Putamen (tissue), 1 donor: ENCODE measurements at places on chromosomes 11 and 22.

- DNase-seq: peak; percentile 95
Observed at GRCh38 chr22:38033522-38034277, 23.5 kb upstream of the PICK1 start.

DNA sequence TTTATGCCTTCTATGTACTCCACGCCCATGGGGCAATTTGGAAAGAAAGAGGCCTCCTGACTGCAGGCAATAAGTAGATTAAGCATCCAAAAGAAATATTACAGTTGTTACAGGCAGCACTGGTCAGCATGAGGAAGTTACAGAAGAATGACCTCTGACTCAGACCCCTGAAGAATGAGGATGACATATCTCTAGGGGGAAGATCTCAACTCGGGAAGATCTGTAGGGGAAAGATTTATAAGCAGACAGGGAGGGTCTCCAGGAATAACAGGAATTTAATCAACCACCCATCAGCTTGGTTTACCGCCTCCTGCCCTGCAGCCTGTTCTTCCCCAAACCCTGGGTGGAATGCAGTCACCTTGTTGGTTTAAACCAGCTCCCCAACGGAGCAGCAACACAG lies 58.0 kb downstream of the RCN1 start:
- no peak for DNase-seq

DNA sequence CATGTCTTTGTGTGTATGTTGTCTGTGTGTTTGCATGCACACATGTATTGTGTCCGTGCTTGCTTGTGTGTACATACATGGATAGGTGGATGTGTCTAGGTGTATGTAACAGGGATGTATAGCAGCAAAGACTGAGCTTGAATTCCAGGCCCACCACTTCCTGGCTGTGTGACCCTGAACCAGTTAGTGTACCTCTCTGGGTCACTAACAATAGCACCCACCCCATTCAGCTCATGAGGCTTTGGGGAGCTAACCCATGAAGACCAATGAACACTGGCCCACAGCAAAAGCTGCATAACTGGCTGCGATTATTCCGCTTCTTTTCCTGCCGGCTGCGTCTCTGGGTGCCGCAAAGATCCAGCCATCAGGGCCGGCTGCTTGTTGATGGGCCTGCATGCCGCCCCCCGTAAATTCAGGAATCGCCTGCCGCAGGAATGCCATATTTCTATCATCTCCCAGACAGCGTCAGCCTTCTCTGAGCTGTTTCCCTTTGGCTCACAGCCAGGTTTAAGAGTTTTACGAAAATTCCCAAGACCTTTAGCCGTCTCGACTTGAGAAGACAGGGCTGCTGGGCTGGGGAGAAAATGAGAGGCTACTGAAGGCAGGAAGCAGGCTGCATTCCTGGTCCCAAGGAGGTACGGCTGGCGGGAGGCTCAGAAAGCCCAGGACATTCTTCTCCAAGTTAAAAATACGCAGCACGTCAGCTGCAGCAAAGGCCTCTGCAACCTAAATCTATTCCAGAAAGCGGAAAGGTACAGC lies 224.6 kb downstream of the MN1 start:
- DNase-seq: no peak

DNA sequence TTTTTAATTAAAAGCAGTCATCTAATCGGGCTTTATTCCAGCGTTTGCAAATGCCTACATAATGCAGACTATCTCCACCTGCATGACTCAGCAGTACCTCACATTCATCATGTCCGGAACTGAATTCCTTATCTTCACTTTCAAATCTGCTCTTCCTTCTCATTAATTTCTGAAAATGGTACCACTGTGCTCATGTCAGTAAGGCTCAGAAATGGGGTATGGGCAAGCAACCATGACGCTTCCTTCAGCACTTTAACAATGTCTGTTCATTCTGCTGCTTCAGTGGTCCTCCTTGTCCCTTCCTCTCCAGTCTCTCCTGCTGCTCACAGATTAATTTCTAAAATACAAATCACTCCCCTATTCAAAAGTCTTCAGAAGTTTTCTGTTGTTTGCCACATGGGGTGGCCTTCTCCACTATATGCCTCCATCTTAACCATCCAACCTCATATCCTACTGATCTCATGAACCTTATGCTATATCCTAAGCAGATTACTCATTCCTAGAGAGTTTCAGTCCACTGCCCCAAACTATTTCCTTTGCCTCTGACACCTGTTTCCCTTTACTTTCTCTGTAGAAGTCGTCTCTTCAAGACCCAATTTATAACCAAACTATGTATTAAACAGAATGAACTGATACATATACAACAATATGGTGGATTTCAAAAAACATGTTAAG lies 7.0 kb downstream of the GTF2H1 start:
- no peak for DNase-seq

DNA sequence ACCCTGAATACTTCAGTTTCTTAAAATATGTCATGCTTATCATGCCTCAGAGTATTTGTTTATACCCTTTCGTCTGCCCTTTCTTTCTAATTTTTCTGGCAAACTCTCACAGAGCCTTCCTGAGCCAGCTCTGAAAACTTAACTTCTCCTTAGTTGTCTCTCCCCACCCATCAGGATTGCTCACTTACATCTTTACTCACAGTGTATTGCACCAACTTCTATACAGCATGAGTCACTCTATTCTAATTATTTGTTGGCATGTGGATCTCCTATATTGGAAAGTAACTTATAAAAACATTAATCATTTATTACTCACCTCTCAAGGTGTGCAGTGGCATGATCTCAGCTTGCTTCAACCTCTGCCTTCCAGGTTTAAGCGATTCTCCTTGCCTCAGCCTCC lies 114.9 kb downstream of the FANCF start:
- no peak for DNase-seq

DNA sequence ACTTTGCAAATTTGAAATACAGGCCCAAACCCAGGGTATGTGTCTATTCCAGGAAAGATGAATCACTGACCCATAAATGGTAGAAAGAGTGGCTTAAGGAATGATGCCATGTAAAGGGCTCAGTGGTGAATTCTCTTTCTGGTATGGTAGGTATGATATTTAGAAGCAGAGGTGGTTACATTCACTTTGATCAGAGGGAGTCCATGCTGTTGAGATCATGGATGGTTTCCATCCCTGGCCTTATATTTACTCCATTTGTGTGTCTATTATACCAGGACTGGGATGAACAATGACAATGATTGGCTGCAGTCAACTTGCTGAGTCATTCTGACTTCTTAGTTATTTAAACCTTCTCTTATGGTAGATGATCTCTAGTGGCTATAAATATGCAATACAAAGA lies 419.8 kb upstream of the LRRC4C start:
- DNase-seq: no peak

GRCh38 chr11:70580036-70580805 lies 181.9 kb downstream of the CTTN start:
- DNase-seq: no peak

- DNase-seq: no peak
Observed at GRCh38 chr11:102950622-102951081, 4.9 kb downstream of the MMP13 start.

GRCh38 chr11:14543260-14543659 lies 23.1 kb upstream of the PSMA1 start:
- no peak for DNase-seq

- DNase-seq: no peak
Observed at GRCh38 chr11:107446822-107447431, 10.7 kb downstream of the CWF19L2 start.

DNA sequence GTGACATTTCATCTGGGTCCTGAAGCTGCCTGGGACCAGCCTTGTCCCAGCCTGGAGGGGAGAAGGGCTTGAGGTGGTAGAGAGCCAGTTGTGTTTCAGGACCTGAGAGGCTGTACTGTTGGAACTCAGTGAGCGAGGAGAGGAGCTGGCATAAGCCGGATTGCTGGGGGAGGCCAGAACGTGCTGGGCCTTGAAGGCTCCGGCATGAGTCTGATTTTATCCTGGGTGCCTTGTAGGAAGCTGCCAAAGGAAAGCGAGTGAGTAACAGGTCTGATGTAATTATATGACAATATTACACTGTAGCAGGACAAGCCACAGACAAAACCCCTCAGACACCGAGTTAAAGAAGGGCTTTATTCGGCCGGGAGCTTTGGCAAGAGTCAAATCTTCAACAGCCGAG lies 17.2 kb downstream of the AP2A2 start:
- DNase-seq: no peak

DNA sequence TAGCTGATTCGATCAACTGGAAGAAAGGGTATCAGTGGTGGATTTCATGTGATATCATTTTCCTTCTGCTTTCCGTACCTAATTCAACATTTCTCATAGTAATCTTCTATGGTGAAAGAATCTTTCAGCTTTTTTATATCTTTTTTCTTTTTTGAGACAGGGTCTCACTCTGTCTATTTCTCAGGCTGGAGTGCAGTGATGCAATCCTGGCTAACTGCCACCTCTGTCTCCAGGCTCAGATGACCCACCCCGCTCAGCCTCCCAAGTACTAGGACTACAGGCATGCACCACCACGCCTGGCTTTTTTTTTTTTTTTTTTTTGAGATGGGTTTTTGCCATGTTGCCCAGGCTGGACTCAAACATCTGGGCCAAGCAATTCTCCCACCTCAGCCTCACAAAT lies 18.6 kb upstream of the CHORDC1 start:
- no peak for DNase-seq

GRCh38 chr22:22720201-22720723 lies 75.8 kb downstream of the GGTLC2 start:
- no peak for DNase-seq

- no peak for DNase-seq
Observed at GRCh38 chr11:441418-442274, at the start of gene ANO9. Gene ANO9 (minus strand): TSS chr11:442011. CDS start chr11:441926, 85 bp downstream.

- peak; percentile 40 for DNase-seq
Observed at GRCh38 chr22:50399751-50400331, 56.7 kb downstream of the PPP6R2 start.

GRCh38 chr22:43919106-43919973 lies 4.3 kb upstream of the PNPLA3 start:
- DNase-seq: no peak

DNA sequence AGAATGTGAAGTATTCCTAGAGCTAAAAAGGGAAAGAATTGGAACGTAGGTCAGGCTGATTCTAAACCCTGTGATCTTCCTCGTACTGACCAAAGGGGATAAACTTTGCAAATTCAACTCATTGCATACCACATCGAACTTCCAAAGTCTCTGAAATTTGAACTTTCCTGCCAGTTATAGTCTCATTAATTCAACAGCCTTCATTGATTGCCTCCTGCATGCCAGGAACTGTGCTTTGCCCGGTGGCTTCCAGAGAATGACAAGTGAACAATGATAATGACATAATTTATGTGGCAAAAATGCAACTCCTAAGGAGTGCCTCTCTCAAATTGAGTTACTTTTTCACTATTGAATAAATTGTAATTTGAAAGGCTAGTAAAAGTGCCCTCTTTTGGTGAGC lies 107.7 kb upstream of the LDLRAD3 start:
- no peak for DNase-seq

- DNase-seq: no peak
Observed at GRCh38 chr11:84817998-84818397, 809.1 kb downstream of the DLG2 start.

DNA sequence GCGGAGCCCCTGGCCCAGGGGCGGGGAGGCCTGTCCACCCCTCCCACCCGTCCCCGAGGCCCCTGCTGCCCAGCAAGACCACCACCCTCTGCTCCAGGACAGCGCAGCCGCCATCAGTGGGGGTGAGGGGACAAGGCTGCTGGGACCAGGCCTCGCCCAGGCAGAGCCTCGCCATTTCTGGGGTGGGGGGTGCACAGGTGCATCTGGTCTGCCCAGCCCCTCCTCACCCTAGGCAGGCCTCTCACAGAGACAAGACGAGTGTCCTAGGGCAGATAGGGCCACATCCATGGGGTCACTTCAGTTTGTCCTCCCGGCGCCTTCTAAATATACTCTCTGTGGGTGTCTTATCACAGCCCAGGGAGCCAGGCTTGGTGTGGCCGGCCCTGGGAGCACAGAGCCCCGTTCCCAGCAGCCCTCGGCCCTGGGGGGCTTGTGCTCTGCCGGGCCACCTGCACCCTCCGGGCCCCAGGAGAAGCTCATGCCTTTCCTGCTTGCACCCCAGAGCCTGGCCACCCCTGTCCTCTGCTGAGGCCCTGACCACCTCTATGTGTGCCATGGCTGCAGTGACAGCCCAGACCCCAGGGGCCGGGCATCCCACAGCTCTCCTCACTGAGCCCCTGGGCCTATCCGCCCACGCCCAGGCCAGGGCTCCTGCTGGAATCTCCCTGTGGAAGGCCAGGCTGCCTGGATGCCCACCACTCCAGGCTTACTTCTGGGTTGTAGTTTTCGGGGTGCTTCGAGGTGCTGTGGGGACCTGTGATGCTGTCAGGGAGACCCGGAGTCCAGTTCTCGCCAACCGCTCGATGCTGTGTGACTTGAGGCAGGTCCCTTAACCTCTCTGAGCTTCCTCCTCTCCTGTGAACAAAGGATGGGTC lies 70.8 kb downstream of the KCNQ1 start:
- no peak for DNase-seq

- DNase-seq: no peak
Observed at GRCh38 chr11:55658031-55658573, 3.9 kb upstream of the OR4C6 start.

DNA sequence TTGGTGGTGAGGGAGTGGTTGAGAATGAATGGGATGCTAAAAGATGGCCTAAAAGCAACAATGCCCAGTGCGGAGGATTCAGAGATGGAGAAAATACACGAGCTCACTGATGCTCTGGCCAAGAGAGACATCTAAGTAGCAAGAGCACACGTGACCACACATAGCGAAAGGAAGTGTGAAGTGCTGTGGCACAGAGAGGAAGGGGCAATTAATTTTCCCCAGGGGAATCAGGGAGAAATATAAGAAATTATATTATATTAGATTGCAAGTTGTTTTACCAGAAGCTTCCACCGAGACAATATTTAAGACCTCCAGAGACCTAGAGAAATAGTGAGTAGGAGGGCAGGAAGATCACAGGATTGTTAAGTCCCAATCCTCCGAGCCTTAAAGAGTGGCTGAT lies 80.6 kb downstream of the RCN1 start:
- DNase-seq: no peak

- DNase-seq: no peak
Observed at GRCh38 chr22:47123006-47123826, 360.8 kb downstream of the TBC1D22A start.

DNA sequence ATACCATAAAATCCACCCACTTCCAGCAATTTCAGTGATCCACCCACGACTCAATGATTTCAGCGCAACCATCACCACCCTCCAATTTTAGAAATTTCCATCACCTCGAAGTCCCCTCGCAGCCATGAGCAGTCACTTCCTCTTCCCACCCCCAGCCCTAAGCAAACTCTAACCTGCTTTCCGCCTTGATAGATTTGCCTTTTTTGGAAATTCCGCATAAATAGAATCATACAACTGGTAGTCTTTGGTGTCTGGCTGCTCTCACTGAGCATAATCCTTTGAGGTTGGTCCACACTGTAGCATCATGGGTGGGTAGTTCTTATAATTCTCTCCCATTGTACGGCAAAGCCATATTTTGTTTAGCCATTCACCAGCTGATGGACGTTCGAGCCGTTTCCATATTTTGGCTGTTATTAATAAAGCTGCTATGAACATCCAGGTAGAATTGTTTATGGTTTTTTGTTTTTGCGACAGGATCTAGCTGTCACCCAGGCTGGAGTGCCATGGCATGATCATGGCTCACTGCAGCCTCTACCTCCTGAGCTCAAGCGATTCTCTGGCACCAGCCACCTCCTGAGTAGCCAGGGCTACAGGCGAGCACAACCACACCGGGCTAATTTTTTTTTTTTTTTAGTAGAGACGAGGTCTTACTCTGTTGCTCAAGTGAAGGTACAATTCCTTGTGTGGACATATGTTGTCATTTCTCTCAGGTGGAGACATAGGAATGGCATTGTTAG lies 16.0 kb downstream of the PIM3 start:
- peak; percentile 84 for DNase-seq
